ENCODE measurements at places on chromosomes 12 and 14.

GRCh38 chr12:121628536-121628935 lies 2.2 kb downstream of the ORAI1 start:
- no peak for DNase-seq

DNA sequence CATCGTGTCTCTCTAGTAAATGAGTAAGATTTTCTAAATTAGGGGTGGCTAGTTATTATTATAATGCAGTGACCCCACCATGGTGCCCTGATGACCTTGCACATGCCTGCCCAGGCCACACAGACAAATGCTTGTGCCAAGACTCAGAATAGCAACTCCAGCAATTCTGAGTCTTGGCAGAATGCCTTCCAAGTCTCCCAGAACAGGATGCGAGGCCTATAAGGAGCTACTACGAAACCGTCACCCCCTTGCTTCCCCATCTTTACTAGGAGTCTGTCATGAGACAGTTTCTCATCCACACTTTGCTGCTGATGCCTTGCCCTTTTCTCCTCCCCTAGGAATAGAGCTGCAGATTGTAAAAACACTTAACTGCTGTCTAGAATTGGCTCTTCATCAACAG lies 559.9 kb downstream of the TRHDE start:
- no peak for DNase-seq

GRCh38 chr14:95875831-95876760 lies 536 bp upstream of the TUNAR start:
- no peak for DNase-seq

- DNase-seq: no peak
These were observed 14.8 kb downstream of the PRKAB1 start for GRCh38 chr12:119682639-119683252.

GRCh38 chr12:32253154-32253790 lies 146.1 kb upstream of the FGD4 start:
- no peak for DNase-seq

GRCh38 chr12:54398995-54399793 lies 14.7 kb upstream of the ZNF385A start:
- DNase-seq: peak; percentile 78

DNA sequence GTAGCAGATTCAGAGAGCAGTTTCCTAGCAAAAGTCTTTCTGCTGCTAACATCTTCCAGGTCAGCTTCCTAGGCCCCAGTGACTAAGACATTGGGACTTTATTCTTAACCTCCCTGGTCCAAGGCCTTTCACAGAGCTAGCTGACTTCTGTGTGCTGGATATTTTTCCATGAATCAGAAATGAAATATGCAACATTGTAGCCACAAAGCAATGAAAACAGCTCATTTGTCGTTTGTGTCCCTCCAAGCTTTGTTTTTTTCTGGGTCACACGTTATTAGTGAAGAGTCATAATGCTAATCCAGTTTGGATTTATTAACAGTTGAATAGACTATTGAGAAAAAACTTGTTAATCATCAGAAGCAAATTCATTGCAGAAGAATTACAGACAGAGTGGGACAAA lies 82.4 kb downstream of the ARF6 start:
- no peak for DNase-seq

DNA sequence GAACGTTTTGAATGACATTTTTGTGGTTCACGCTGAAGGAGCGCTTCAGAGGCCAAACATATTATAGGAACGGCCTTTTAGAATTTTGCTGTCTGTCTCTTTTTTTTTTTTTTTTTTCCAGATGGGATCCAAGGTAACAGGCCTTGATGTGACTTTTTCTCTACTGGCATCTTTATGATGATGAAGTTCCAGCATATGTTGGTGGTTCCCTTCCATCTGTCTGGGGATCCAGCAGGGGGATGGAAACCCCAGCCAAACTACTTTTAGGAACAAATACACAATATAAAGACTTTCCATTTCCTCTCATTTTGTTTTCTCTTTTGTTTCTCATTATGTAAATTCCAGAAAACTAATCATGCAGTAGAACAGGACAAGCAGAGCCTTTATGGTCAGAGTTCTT lies 239.3 kb upstream of the PRICKLE1 start:
- DNase-seq: no peak

- DNase-seq: no peak
These were observed 1.3 kb upstream of the ANKRD9 start for GRCh38 chr14:102510616-102511520.

GRCh38 chr12:1917172-1918070 lies 1.0 kb downstream of the CACNA2D4 start:
- no peak for DNase-seq

Data from stimulated activated CD4-positive, alpha-beta T cell treated with anti-CD3 and anti-CD28 coated beads, TNF-alpha, amount 100 ng/mL, for 1 hour (primary cell).